CD8-positive, alpha-beta memory T cell (primary cell): ENCODE measurements at places on chromosomes 2 and 18.

- DNase-seq: no peak
Observed at GRCh38 chr18:77560341-77560992, 310.8 kb downstream of the GALR1 start.

DNA sequence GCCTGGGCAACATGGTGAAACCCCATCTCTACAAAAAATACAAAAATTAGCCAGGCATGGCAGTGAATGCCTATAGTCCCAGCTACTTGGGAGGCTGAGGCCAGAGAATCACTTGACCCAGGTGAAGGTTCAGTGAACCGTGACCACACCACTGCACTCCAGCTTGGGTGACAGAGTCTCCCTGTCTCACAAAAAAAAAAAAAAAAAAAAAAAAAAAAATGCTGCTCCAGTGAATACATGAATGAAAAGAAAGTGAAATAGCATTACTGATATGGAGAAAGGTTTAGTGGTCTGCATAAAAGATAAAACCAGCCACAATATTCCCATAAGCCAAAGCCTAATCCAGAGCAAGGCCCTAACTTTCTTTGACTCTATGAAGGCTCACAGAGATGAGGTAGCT is 44.5 kb downstream of the METTL8 start:
- DNase-seq: no peak

- DNase-seq: no peak
Observed at GRCh38 chr2:226813148-226813701, 13.6 kb upstream of the IRS1 start.

- DNase-seq: no peak
Observed at GRCh38 chr18:67400502-67401117, 115.9 kb downstream of the DSEL start.

DNA sequence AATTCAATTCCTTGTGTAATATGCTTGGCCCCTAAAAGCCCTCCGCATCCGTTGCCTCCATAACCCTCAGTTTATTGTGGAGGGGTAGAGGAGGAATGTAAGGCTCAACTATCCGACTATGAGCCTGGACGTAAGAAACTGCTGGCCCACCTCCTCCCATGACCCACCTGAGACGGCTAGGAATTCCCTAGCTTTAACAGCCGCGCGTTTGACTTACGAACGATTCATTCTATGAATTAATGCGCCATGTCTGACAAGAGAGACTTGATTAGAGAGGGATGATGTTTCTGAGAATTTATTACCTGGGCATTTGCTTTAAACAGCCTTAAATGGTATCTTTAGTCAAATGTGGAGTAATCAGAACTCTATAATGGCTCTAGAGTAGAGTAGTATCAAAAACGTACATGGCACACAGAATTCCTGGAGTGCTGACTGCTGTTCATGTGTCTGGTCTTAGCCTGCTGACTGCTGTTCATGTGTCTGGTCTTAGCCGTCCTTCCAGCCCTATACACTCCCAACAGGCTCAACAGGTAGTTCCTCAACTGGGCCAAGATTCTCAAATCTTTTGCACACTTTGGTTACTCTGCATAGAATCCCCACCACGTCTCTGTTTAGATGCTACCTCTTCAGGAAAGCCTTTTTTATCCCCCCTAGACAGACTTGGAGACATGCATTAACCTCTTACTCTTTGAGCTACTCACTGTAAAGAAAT is 899 bp upstream of the GFPT1 start:
- DNase-seq: no peak

DNA sequence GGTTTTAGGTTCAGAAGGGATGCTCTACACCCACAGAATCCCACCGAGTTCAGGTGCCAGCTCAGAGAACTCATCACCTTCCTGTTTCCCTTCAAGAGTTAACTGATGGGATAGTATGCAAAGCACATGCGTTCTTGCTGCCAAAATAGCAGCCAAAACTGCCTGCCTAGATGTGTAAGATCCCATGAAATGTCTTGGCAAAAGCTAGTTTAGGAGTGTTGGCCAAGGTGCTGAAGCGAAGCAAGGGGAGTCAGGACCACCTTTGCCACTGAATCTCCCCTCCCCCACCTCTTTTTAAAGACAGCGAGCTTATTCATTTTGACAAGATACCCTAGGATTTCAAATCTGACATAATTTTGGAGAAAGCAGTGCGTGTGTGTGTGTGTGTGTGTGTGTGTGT is 2.1 kb downstream of the DOCK10 start:
- no peak for DNase-seq
